ENCODE measurements at places on chromosomes 3 and 15. TPM values are rescaled to one million over a fixed set of nuclear protein-coding genes. Genes with fewer than 3 reads are reported as not detected.

Gene FOXB1
- not detected for total RNA-seq

Gene SPESP1
- total RNA-seq: 2.4 TPM

Gene FAM3D
- not detected for total RNA-seq

Gene CHDH
- 0.29 TPM for total RNA-seq

Gene TRPM1
- not detected for total RNA-seq
